ENCODE measurements at places on chromosomes 13 and 19.

- DNase-seq = no peak
Measured at GRCh38 chr19:16343156-16343555, 18.5 kb downstream of the KLF2 start.

- DNase-seq = no peak
Measured at GRCh38 chr19:28956961-28957360, 256.0 kb downstream of the UQCRFS1 start.

- DNase-seq = no peak
Measured at GRCh38 chr19:1273263-1274041, 1.9 kb upstream of the FAM174C start.

DNA sequence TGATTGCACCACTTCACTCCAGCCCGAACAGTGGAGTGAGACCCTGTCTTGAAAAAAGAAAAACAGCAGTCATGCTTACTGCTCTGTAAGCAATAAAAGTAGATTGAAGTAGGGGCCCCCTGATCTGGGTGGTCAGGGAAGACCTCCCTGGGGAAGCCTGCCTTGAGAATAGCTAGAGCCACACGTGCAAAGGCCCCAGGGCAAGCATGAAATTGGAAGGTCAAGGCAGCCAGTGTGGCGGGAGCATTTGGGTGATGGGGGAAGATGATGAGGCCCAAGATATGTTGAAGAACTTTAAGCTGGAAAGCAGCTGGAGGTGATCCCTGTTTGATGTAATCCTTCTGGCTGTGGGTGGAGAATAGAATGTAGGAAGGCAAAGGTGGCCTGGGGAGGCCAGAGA, 104.4 kb downstream of the SIPA1L3 start:
- no peak for DNase-seq

GRCh38 chr19:4524808-4525562, 6.7 kb upstream of the PLIN4 start:
- DNase-seq = peak; percentile 41

GRCh38 chr13:99809496-99809895, 162.1 kb downstream of the ZIC5 start:
- no peak for DNase-seq

DNA sequence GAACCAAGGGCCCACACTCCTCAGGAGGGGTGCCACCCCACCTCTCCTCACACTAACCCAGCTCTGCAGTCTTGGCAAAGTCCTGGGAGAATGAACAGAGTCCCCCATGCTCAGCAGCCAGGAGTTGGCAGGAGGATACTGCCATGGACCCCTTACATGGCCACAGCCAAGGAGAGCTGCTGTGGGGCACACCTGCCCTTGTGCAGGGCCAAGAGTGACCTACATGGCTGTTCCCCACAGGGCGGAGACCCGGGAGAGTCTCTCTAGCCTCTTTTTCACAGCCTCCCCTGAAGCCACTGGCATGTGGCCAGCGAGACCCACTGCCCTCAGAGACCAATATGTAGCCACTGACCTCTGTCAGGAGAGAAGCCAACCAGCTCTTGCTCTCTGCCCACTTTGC, 45.9 kb upstream of the VSTM2B start:
- DNase-seq = no peak

GRCh38 chr19:19543101-19543500, 5.0 kb downstream of the CILP2 start:
- no peak for DNase-seq

DNA sequence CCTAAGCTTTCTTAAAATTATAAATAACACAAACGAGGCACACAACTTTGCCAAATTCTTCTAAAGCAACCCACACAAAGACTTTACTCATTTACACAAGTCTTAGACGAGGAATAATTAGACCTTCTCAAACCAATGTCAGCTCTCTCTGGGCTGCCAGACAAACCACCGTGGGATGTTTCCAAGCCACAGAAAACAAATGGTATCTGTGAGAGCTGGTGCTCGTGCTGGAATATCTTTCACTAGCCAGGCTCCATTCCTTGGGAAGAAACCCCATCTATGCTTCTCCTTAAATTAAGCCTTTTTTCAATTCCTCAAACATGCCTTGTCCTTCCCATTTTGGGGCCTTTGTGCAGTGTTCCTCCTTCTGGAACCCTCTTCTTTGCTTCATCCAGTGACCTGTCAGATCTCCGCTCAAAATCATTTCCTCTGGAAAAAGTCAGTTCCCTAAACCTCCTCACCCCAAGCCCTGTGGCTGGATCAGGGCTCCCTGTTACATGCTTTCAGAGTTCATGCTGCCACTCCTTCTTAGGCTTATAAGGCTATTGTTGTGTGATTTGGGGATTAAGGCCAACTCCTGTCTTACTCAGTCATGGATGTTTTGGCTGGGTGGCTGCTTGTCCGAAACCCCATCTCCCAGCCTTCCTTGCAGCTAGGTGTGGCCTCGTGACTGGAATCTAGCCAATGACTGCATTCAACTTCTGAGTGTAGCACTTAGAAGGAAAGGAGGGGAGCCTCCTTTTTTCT, 64.2 kb upstream of the GTF2F2 start:
- DNase-seq = no peak

DNA sequence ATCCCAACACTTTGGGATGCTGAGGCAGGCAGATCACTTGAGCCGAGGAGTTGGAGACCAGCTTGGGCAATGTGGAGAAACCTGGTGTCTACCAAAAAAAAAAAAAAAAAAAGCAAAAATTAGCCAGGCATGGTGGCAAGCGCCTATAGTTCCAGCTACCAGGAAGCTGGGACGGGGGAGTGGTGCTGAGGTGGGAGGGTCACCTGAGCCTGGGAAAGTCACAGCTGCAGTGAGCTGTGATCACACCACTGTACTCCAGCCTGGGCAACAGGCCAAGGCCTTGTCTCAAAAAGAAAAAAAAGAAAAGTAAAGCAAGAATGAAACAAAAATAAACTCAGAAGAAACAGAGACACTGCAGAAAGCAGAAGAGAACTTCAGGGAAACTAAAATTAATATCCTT, 31.6 kb downstream of the MTRF1 start:
- DNase-seq = no peak

DNA sequence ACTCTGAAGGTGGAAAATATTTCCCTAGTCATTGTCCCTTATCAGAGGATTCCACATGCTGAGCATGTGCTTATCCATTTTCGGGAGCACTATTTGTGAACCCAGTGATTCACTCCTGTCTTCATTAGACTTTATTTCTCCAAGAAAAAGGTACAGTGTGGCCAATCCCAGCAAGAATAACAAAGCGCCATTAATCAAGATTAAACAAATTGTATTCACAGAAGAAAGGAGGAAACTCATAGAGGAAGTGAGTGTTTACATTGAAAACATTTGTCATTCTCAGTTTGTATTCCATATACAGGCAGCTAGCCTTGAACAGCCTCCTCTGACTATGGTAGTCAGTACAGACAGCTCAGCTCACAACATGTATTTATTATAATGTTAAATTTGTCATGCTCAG, 1669.9 kb upstream of the SPRY2 start:
- no peak for DNase-seq

DNA sequence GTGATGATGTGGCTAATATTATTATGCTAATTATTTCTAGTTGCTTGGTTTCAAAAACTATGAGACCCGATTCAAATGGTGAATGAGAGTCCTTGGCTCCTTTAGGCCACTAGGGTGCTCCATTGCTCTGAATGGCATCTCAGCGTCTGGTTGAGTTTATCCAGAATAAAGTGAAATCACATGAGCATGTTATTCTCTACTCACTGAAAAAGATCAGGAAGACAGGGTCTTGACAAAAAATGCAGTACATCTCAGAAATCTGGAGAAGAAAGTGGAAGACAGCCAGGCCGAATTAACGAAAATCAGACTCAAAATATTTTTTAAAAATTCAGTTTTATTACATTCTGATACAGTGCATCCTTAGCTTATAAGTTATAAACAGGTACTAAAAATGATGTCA, 516.2 kb downstream of the MYO16 start:
- no peak for DNase-seq

- no peak for DNase-seq
Measured at GRCh38 chr19:8097198-8097597, 44.6 kb downstream of the CCL25 start.

GRCh38 chr13:94415500-94416237, 63.8 kb downstream of the DCT start:
- no peak for DNase-seq

- DNase-seq = no peak
Measured at GRCh38 chr13:49869519-49869918, 66.6 kb downstream of the SPRYD7 start.

DNA sequence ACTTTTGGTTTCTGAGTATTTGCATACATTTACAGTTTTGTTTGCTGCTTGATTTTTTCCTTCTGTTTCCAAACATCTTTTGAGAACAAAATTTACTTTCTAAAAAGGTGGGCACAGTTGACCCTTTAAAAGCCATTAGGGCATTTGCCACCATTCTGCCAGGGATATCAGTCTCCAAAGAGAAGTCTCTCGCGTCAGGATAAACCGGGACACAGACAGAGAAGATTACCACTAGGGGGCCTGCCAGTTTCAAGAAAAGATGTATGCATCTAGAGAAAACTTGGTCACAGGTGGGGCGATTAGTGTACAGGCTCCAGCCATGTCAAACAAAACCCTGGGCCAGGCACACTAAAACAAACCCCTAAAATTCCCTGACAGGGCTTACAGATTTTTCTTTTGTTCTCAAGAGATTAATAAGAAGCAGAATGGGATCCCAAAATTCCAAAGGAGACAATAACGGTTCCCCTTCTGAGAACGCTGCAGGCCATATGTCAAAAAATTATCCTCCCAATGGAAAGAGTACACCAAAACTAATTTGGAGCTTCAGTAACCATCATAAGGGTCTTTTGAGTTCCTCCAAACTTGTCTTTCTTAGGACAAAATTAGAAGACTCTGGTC, 10.7 kb upstream of the PABPC3 start:
- DNase-seq = no peak

- no peak for DNase-seq
Measured at GRCh38 chr19:23507446-23507845, 112.2 kb upstream of the ZNF91 start.

DNA sequence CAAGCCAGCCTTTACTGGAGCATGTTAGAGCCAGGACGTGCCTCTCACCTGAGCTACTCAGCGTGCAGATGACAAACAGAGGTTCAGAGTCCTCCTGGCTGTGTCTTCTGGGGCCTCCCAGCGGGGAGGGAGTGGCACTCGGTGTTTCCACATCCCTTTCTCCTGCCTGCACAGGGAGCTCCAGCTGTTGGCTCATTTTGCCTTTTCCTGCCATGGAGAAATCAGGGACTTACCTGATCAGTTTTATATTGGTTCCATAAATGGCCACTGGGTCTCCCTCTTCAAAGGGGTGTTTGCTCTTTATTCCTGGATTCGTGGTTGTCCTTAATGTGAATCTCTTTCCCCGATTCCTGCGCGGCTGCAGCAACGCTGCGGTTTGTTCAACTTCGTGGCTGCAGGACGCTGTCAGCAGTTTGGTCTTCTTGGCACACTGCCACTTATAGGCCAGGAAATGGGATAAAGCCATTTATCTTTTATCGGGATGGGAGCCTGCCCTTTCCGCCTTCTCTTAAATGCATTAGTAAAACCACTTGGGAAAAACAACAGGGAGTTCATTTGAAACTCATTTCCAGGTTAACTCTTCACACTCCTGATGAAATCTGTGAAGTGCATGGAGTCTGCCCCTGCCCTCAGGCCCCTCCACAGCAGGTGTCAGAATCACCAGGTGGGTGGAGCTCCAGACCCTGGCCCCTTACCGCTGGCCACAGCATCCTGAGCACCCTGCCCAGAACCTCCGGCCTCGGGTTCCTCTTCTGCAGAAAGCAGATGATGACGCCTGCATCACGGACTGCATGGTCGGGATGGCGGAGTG, 39.8 kb upstream of the MCF2L start:
- DNase-seq = no peak

DNA sequence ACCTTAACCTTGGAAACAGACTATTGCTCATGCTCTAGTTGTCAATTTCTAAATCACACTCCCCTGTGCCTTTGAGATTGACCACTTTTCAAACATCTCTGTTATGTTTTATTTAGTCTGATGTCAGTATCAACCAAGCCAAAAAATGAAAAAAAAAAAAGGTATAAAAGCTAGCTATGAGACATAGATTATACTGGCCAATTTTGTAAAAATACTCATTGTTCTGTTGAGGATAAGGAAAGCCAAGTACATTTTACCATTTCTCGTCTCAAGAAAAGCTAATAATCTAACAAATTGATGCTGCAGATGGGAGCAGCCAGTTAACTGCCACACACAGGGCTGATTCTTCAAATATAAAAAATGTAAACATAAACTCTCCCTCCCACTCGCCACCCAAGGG, 572.6 kb upstream of the KLF12 start:
- DNase-seq = no peak

- DNase-seq = no peak
Measured at GRCh38 chr13:114288157-114288591, 6.8 kb downstream of the UPF3A start.

- no peak for DNase-seq
Measured at GRCh38 chr19:14394167-14394566, 12.9 kb downstream of the ADGRE5 start.

DNA sequence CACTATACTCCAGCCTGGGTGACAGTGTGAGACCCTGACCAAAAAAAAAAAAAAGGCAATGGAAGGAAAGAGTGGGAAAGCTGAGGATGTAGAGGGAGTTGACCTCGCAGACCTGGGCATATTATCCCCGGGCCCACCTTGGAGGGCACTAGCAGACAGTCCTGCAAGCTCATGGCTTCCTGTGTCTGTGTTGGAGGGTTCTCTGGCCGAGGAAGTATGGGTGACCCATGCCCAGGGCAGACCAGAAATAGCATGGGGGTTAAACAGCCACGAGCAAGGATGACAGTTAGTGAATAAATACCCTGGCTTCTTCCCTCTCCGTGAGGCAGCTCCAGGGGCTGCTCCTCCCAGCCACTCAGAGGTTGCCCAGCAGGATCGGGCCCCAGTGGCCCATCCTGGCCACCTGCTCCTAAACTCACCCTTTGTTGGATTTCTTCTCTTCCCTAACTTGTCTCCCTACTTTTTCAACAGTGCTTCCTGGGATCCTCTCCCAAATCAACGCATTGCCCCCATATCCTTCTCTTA, 485.8 kb downstream of the ZNF536 start:
- no peak for DNase-seq
